ENCODE measurements at places on chromosomes 5 and 9.

GRCh38 chr5:135880278-135880677, 15.4 kb downstream of the IL9 start:
- peak; percentile 15 for DNase-seq

GRCh38 chr5:133828722-133829121, 139.7 kb downstream of the C5orf15 start:
- no peak for DNase-seq

DNA sequence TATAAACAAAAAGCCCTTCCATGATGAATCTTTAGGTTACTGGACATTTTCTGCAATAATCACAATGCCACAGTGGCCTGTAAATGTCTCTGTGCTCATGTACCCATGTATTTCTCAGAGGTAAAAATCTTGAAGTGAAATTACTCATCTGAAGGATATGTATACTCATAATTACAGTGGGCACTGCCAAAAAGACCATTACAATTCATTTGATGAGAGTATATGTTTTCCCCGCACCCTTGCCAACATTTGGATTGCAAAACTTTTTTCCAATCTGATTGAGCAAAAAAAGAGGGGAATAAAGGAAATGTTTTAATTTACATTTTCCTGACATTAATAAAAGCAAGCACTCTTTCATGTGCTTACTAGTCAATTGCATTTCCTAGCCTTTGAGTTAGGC, 110.5 kb downstream of the EPB41L4A start:
- DNase-seq, result no peak

DNA sequence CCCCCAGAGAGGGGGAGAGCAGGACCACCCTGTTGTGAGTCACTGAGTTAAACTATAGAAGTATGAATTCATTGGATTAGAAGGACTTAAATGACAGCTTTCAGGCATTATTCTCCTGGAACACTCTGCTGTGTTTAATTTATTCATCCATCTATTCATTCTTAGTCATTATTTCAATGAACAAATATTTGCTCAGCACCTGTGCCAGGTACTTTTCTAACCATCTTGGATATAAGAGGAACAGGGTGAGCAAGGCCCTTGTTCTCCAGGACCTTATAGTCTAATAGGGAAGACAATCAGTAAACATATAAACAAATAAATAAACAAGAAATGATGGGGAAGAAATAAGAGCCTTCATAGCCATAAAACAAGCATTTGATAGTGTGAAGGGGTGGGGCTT, 483.9 kb upstream of the BRINP1 start:
- DNase-seq, result no peak

- no peak for DNase-seq
Measured at GRCh38 chr9:4886698-4887097, 94.0 kb downstream of the RCL1 start.

DNA sequence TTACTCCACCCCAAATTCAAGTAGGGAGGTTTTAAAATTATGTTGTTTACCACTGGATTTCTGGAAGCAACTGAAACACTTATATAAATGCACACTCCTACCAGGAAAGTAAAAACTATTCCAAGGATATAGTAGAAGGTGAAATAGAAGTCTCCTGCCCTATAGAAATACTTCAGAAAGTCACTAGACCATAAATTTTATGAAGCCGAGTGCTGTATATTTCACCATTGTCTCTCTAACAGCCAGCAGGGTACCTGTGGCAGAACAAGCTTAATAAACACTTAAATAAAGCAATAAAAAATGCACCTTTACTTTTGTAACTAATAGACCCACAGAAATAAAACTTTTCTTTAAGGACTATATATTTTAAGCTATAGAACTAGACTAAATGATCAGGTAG, 631.6 kb downstream of the PDE4D start:
- DNase-seq, result no peak

DNA sequence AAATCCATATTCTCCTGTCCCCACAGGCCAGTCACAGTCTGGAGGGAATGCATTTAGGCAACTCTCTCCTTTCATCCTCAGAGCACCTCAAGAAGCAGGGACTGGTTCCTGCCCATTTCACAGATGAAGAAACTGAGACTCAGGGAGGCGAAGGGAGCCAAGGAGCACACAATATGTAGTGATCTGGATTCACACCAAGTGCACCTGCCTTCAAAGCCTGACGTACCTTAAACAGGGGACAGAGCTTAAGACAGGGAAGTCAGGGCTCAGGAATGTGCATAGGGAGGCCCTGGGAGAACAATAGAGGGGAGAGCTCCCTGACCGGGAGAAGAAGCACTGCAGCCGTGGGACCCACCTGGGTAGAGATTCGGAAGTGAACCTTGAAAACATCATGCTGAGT, 83.0 kb downstream of the GABBR2 start:
- no peak for DNase-seq

DNA sequence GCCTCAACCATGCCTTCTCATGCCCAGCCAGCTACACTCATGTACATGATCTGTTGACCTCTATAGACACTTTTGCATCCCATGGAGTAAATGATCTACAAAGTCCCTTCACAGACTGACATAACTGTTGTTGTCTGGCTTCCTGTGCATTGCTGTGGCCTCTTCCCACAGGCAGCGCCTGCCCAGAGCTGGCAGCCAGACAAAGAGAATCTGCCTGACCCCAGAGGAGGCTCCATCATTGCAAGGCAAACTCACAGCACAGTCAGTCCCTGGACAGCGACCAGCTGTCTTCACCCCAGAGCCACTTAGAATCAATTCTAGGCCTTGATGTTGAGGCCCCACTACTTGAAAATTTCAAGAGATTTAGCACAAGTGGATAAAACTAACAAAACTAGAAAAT, 65.5 kb downstream of the INSYN2B start:
- peak; percentile 67 for DNase-seq

DNA sequence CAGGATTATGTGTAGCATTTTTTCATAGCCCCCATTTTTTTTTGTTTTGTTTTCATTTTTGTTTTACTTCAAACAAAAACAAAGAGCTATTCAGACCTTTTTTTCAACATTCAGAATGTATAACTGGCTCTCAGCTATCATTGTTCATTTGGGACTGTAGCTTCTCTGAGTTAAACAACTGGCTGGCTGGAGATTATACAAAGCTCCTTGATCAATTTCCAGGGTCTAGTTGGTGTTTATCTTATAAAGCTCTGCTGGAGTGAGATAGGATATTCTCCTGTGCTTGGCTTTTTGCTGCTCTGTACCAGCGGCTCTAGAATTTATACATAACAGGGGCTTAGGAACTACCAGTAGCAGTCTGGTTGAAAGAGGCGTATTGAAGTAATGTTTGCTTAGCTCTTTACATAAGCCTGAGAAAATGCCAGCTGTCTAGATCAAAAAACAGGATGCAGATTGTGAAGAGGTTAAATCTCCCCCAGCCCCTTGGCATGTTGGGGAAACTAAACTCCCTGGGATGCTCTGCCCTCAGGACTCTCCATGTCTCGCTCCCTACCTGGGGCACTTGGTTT, 15.2 kb downstream of the GARNL3 start:
- DNase-seq, result no peak

GRCh38 chr9:136862849-136863622, 3.1 kb downstream of the EDF1 start:
- DNase-seq, result no peak

GRCh38 chr5:117999939-118000549, 988.3 kb downstream of the DTWD2 start:
- DNase-seq, result no peak

All from fibroblast of mammary gland (primary cell).